Amygdala (tissue), 56 donors: ENCODE measurements at places on chromosomes 12 and 14.

GRCh38 chr12:46209914-46210872 lies 58.6 kb downstream of the SLC38A1 start:
- DNase-seq = no peak

- no peak for DNase-seq
Observed at GRCh38 chr12:39368096-39368495, 74.8 kb downstream of the KIF21A start.

DNA sequence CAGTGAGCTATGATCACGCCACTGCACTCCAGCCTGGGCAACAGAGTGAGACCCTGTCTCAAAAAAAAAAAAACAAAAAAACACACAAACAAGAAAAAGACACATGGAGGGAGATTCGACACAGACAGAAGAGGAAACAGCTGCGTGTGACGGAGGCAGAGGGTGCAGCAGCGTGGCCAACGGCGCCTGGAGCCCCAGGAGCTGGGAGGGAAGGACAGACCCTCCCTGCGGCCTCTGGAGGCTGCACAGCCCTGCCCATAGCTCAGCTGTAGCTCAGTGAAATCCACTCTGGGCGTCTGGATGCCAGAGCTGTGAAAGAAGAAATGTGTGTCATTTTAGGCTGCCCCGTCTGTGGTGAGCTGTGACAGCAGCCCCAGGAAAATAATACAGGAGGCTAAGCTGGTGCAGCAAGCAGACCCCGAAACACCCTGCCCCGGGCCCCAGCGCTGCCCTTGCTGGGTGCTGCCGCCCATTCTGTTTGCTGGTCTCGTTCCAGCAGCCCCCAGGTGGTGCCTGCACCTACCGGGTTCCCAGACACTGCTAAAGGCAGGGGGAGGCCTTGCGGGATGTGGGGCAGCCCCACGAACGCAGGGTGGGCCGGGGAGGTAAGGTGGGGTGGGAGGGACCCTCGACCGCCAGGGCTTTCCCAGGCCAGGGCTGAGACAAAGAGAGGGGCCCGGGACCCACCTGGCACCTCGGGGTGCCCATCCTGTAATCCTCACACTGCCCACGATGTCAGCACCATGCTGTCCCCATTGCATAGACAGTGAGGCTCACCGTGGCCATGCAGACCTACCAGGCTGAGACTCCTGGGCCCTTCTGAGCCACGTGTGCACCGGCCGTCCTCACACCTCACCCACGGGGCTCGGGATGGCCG lies 21.2 kb downstream of the GALNT9 start:
- DNase-seq = no peak

DNA sequence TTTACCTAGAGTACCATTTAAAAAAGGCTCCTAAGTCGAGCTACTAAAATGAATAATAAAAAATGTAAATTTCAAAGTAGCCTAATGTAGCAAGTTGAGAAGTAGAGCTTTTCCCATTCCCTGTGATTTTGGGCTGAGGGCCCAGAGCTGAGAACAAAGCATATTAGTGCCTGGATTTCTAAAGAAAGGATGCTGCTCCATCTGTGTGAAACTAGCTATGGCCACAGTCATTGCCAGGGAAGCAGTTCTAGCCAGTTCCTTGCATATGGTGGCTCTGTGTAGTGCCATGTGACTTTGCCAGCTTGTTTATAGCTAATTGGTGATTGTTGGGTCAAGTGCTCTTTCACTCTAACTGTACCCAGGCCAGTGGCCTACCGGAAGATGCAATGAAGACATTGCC lies 20.4 kb upstream of the FBXO33 start:
- no peak for DNase-seq

- no peak for DNase-seq
Observed at GRCh38 chr12:124479680-124480468, 87.5 kb downstream of the NCOR2 start.

GRCh38 chr12:103780992-103781391 lies 60.0 kb downstream of the NT5DC3 start:
- DNase-seq = no peak

GRCh38 chr12:120574106-120574505 lies 7.1 kb downstream of the POP5 start:
- DNase-seq = no peak

DNA sequence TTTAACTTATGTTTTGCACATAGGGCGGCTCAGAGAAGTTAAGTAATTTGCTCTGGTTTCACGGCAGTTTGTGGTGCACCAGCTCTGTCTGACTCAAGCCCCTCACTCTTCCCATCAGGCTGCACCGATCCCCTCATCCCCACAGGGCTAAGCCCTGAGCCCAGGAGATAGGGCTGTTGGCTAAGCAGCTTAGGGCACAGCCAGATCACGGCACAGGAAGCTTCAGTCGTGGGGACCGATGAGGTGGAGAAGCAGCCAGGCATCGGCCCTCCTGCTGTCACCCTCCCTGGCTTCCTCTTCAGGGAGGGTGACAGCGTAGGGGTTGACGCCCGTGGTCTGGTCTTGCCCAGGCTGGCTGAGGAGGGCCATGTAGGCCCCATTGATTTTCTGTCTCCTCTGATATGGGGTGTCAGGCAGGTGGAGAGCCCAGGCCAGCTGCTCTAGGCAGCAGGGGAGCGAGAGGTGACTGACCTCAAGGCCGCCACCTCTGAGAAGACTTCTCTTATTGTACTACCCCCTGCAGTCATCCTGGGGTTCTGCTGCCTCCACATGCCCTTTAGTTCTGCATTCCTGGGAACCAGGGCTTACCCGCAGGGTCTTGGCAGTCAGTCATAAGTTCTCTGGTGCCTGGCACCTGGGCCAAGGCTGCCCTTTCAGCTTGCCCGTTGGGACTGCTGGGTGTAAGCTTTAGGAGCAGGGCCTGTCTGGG lies 166.4 kb downstream of the TSPAN9 start:
- no peak for DNase-seq

DNA sequence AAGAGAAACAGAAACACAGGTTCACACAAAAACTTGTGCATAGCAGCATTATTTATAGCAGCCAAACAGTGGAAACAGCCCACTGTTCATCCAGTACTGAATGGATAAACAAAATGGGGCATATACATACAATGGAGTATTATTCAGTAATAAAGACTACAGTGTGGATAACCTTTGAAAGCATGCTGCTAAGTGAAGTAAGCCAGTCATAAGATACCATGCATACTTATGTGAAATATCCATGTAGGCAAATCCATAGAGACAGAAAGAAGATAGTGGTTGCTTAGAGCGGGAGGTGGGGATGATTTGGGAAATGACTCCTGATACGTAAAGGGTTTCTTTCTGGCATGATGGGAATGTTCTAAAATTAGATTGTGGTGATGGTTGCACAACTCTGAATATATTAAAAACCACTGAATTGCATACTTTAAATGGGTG lies 99.4 kb downstream of the CRADD start:
- no peak for DNase-seq

DNA sequence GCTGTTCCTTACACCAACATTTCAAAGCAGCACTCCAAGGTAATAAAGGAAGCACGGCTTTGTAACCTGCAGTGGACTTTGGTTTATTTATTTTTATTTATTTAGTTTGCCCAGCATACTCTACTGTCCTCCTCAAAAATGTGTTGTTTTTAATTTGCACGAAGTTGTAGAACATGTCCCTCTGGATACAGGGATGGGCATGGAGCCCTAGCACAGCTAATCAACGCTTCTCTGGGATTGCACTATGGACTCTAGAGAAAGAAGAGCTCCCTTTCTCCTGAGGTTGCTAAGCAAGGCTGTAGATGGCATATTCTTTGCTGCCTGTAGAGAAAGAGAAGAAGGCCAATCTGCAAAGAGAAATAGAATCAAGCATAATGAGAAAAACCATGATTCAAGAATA lies 5.9 kb upstream of the ANAPC5 start:
- DNase-seq = no peak

GRCh38 chr12:47276253-47276620 lies 196.5 kb upstream of the AMIGO2 start:
- DNase-seq = no peak

- no peak for DNase-seq
Observed at GRCh38 chr14:61860294-61860918, 98.2 kb downstream of the SNAPC1 start.

- DNase-seq = no peak
Observed at GRCh38 chr12:131988054-131988796, 38.5 kb downstream of the EP400 start.

- no peak for DNase-seq
Observed at GRCh38 chr14:79056879-79057278, 886.7 kb downstream of the NRXN3 start.

DNA sequence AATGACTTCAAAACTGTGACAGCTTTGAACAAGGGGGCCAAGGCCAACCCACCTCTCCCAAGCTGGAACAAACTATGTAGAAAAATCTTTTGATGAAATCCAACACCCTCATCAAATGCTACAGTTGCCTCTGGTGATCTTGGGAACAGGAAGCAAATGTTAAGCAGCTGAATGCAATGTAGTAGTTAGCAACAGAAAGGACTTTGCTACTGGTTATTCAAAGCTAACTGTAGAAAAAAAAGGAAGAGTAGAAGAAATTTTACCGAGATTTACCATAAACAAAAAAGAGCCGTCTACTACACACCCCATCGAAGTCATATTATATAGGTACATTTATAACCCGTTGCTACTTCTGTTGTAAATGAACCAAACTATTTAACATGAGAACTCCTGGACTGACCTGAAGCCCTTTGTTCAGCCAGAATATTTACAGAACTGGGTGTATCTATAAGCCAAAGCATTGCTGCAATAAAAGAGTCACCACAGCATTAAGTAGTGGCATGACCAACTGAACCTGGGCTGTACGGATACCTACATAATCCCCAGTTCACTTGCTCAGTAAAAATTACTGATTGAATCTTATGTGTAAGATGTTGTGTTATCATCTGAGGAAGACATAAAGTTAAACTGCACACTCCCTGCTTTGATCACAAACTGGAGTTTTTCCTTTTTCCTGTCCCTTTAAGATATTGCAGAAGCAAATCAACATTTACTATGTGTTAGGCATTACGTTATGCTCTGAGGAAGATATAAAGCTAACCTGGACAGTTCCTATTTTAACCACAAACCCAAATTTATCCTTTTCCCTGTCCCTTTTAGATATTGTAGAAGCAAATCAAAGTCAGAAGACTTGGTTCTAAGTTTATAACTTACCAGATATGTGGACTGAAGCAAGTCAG lies 25.1 kb downstream of the SYNJ2BP start:
- DNase-seq = no peak

DNA sequence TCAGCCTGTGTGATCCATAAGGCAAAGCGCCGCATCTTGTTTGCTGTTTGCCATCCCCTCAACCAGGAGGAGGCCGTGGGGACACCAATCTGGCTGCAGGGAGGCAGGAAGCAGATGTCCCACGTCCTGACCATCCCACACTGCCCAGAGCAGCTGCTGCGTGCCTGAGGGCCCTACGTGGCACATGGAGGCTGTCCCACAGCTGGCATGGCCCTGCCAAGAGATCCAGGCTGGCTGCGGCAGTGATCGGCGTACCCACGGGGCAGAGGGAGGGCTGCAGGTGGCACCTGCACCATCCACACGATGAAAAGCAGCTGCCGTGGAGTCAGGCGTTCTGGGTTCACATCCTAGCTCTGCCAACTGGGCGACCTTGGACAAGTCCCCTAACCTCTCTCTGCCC lies 42.0 kb downstream of the NCOR2 start:
- DNase-seq = no peak

GRCh38 chr14:73209953-73210352 lies 27.4 kb upstream of the PAPLN start:
- no peak for DNase-seq

- DNase-seq = no peak
Observed at GRCh38 chr12:1344245-1344644, 250.1 kb downstream of the FBXL14 start.

GRCh38 chr14:75280291-75280830 lies 1.7 kb downstream of the FOS start:
- no peak for DNase-seq

DNA sequence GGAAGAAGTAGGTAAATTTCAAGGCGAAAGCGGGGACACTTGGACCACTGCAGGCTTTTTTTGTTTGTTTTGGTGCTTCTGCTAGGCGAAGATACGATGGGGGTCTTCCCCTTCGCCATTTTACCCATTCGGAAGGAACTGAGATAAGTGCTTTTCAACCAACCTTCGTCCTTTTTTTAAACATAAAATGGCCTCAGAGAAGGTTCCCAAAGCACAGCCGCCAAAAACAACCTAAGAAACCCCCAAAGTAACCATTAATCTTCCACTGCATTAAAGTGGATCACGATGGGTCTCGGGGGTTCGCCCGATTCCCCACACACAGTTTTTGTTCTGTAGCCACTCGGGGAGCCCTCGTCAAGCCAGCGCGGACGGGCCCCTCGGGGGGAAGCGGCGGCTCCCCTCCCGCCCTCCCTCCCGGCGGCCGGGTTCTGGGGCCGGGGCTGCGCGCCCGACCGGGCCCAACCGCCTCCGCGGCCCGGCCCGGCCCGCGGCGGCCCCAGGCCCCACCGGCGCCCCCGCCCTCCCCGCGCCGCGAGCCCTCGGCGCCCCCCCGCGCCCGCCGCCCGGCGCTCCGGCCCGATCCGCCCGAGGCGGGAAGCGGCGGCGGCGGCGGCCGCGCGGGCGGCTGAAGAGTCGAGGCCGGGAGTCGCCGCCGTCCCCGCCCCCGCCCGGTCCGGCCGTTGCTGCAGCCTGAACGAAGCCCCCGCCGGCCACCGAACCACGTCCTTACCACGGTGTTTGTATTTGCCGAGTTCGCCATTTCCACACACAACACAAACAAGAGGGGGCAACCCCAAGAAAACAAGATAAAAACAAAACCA lies 790 bp downstream of the GTF2A1 start:
- DNase-seq = peak; percentile 24

GRCh38 chr12:2376908-2377657 lies 324.3 kb downstream of the CACNA1C start:
- DNase-seq = no peak

DNA sequence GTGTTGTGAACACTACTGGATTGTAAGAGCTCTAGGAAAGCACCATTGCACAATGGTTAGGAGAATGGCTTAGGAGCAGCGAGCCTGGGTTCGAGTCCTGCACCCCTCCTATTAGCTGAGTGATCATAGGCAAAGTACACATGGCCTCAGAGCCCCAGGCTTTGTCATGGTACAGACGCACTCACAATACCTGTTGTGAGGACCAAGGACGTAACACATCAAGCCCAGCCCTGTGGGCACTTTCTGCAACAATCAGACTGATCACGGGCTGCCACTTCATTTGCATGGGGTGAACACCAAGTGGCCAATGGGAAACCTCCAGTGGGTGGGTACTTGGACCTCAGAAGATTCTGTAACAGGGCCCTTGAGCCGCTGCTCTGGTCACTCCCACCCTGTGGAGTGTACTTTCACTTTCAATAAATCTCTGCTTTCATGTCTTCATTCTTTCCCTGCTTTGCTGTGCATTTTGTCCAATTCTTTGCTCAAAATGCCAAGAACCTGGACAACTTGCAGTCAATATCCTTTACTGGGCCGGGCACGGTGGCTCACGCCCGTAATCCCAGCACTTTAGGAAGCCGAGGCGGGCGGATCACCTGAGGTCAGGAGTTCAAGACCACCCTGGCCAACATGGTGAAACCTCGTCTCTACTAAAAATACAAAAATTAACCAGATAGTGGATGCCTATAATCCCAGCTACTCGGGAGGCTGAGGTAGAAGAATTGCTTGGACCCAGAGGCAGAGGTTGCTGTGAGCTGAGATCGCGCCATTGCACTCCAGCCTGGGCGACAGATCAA lies 28.2 kb downstream of the GLRX5 start:
- DNase-seq = no peak
